NCI-H2227 treated with DMSO at 0.1 percent for 48 hours (cell line): ENCODE measurements at places on chromosomes 7 and 10.

DNA sequence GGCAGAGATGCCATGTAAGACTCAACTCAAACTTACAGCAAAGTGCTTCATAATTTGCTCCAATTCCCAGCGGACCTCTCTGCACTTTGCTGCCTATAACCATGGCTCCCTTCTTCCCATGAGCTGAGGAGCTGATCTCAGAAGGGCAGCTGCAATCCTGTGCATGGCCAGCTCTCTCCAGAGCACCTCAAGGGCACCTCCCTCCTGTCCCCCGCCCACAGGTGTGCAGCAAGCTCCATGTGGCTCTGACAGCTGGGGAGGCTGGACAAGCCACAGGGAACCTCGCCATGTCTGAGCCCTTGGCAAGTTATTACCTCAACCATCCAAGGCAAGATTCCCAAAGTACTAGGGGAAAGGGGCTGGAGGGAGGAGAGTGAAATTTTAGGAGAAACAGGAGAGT, 61.1 kb upstream of the DDC start:
- DNase-seq = no peak

- no peak for DNase-seq
Observed at GRCh38 chr7:24926623-24927524, 53.1 kb downstream of the OSBPL3 start.

- no peak for DNase-seq
Observed at GRCh38 chr10:25024528-25024927, 8.1 kb downstream of the THNSL1 start.

- DNase-seq = no peak
Observed at GRCh38 chr7:118511146-118511545, 286.6 kb downstream of the ANKRD7 start.
